ENCODE measurements at places on chromosomes 7 and 10. TPM values are rescaled to one million over a fixed set of nuclear protein-coding genes. Genes with fewer than 3 reads are reported as not detected.
A peak's percentile ranks its signal among the peaks of the same experiment; 100 is the strongest.

DNA sequence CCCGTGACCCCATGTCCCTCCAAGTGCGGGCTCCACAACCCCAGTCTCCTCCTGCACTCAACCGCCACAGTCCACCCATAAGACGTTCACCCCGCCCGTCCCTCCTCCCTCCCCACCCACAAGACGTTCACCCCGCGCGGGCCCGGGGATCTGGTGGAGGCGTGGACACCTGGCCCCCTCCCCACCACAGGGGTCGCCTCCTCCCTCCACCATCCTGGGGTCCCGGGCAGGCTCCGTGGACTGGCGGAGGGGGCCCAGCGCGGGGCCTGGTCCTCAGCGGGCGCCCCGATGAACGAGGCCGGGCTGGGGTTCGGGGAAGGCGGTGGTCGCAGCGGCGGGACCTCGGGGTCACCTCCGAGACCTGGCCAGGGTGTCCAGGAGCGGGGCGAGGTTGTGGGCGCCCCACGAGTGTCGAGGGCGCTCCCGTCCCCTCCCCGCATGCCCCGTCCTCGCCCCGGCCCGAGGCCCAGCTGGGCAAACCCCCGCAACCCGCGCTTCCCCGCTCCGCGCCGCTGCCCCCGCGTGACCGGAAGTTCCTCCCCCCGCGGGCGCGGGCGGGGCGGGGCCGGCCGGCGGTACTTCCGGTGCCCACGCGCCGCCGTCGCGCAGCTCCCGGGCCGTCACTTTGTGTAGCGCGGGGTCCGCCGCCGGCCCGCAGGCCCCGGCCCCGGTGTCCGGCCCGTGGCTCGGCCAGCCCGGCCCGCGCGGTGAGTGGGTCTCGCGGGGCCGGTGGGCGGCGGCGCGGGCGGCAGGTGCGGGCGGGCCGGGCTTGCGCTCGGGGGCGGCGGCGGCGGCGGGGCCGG lies at the start of gene ZNF316:
TSS of gene ZNF316 (plus strand) at position 578 of the 803 bp plus-strand sequence. CDS start 5,092 bp downstream, outside the sequence.
- H3K36me3 ChIP-seq = peaks cover 5% of the 10 kb centered on the region
- H3K27ac ChIP-seq = peak within 1 kb of the TSS; percentile 67
- DNase-seq = no peak
- peak within 1 kb of the TSS; percentile 99 for H3K4me3 ChIP-seq
- peaks cover 12% of the 10 kb centered on the region for H3K4me1 ChIP-seq

DNA sequence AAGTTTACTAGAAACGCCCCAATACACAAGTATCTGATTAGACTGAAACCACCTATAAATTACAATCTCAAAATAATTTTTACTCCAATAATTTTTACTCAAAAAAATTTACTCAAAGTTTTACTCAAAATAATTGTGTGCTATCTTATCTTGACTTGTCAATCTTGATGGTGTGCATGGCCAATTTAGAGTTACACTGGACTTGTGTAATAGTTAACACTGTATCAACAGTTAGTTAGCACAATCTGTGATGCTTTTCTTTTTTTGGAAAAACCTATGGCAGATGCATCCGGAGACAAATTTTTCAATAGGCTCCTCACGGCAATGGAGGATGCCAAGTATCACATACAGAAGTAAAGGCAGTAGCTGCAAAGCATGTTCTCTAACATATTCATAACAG lies 24.9 kb downstream of the LMOD2 start:
- no peak overlapping the region for H3K4me3 ChIP-seq
- no peaks in the 10 kb centered on the region for H3K27me3 ChIP-seq
- peaks cover 4% of the 10 kb centered on the region for H3K4me1 ChIP-seq

- no peak overlapping the region for H3K27ac ChIP-seq
- H3K27me3 ChIP-seq = no peaks in the 10 kb centered on the region
- DNase-seq = no peak
- peaks cover 10% of the 10 kb centered on the region for H3K4me1 ChIP-seq
- H3K36me3 ChIP-seq = no peaks in the 10 kb centered on the region
Measured at GRCh38 chr10:68647672-68648341, 73.2 kb upstream of the CCAR1 start.

- H3K4me1 ChIP-seq = no peaks in the 10 kb centered on the region
- DNase-seq = no peak
- H3K27ac ChIP-seq = no peak overlapping the region
- H3K36me3 ChIP-seq = no peaks in the 10 kb centered on the region
- H3K4me3 ChIP-seq = no peak overlapping the region
- H3K27me3 ChIP-seq = no peaks in the 10 kb centered on the region
Measured at GRCh38 chr10:122348935-122349361, 25.6 kb upstream of the PLEKHA1 start.

DNA sequence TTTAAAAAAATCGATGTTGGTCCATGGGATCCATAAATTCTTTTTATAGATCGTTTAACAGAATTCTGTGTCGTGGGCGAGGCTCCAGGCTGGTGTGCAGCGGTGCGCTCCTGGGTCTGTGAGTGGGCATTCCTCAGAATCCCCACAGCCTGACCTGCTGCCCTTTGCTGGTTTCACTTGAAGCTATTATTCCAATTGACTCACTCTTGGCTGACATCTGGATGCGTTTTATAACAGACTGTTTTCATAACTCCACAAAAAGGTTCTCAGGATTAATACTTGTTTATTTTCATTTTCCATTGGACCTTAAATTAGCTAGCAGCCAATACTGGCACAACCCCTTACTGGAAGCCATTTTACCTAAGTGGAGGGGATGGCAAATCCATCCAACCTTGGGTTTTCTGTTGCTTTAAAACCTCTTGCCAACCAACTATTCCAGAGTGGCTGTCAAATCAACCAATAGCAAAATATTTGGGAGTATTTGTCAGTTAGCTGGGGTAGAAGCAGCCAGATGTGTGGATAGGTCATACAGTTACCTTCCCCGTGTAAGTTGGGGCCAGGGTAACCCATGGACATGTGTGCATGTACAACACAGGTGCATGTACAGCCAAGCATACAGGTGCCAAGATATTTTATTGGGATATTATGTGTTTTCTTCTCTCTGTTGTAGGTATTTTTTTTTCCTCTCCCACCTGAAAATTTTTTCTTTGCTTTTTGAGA lies 160.7 kb upstream of the ZNF32 start:
- no peaks in the 10 kb centered on the region for H3K27me3 ChIP-seq
- DNase-seq = no peak
- H3K27ac ChIP-seq = peak overlapping the region; percentile 83
- H3K4me3 ChIP-seq = peak overlapping the region; percentile 20
- peaks cover 48% of the 10 kb centered on the region for H3K4me1 ChIP-seq

GRCh38 chr7:28889290-28889689 lies 68.8 kb downstream of the TRIL start:
- H3K36me3 ChIP-seq = no peaks in the 10 kb centered on the region
- no peak overlapping the region for H3K4me3 ChIP-seq
- no peak for DNase-seq
- H3K27ac ChIP-seq = no peak overlapping the region
- H3K27me3 ChIP-seq = no peaks in the 10 kb centered on the region

- no peaks in the 10 kb centered on the region for H3K27me3 ChIP-seq
- H3K27ac ChIP-seq = no peak overlapping the region
- no peaks in the 10 kb centered on the region for H3K4me1 ChIP-seq
Measured at GRCh38 chr7:148772297-148773089, 73.8 kb downstream of the CUL1 start.

DNA sequence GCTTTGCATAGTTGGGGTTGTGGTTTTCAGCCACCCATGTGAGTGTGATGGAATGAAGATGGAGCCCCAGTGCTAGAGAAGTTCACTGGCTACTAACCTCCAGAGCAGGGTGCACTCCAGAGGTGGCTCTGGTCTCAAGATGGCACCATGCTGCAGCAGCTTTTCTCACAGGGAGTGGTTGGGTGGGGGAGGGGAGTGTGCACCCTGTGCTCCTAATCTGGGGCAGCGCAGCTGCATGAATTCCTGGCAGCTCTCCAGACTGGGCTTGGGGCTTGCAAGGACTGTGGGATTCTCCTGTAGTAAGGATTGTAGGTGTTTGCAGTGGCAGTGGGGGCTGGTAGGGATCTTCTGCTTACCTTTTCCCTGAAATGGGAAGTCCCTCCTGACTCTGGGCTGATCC lies 23.7 kb downstream of the PHTF2 start:
- H3K4me3 ChIP-seq = no peak overlapping the region
- DNase-seq = no peak
- H3K4me1 ChIP-seq = peaks cover 4% of the 10 kb centered on the region

DNA sequence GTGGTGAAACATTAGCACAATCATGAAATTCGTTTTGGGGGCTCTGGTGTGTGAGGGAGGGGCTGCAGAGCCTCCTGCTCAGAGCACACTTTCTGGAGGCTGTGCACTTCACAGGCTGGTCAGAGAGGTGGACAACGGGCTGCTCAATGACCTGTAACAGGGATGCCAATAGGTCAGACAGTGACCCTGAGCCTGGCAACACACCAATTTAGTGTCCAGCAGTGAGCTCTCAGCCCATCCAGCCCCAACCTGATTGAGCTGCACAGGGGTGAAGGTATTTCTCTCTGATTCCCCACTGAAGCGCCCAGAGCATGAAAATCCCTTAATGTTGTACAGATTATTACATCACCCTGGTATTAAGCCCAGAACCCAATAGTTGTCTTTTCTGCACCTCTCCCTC lies 191.3 kb upstream of the ZNF32 start:
- H3K4me1 ChIP-seq = peaks cover 25% of the 10 kb centered on the region
- H3K4me3 ChIP-seq = no peak overlapping the region
- DNase-seq = no peak
- H3K36me3 ChIP-seq = no peaks in the 10 kb centered on the region

DNA sequence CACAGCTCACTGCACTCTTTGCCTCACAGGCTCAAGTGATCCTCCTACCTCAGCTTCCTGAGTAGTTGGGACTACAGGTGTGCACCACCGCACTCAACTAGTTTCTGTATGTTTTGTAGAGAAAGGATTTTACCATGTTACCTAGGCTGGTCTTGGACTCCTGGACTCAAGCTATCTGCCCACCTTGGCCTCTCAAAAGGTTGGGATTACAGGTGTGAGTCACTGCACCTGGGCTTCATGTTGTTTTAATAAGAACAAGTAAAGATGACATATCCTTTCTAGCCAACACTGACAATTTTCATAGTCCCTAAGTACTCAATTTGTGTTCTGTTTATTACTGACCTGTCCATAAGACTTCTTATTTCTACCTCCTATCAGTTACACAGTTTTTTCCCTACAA lies 16.8 kb downstream of the SEMA3C start:
- H3K27ac ChIP-seq = peak overlapping the region; percentile 48
- no peaks in the 10 kb centered on the region for H3K36me3 ChIP-seq
- H3K4me1 ChIP-seq = peaks cover 5% of the 10 kb centered on the region
- no peak for DNase-seq
- no peaks in the 10 kb centered on the region for H3K27me3 ChIP-seq

GRCh38 chr10:115525141-115525540 lies 432.0 kb downstream of the ATRNL1 start:
- no peak overlapping the region for H3K4me3 ChIP-seq
- H3K27ac ChIP-seq = no peak overlapping the region
- H3K36me3 ChIP-seq = no peaks in the 10 kb centered on the region

GRCh38 chr7:132083126-132083525 lies 493.1 kb downstream of the PLXNA4 start:
- no peak overlapping the region for H3K27ac ChIP-seq
- no peaks in the 10 kb centered on the region for H3K36me3 ChIP-seq
- H3K27me3 ChIP-seq = no peaks in the 10 kb centered on the region
- H3K4me3 ChIP-seq = no peak overlapping the region
- DNase-seq = no peak

DNA sequence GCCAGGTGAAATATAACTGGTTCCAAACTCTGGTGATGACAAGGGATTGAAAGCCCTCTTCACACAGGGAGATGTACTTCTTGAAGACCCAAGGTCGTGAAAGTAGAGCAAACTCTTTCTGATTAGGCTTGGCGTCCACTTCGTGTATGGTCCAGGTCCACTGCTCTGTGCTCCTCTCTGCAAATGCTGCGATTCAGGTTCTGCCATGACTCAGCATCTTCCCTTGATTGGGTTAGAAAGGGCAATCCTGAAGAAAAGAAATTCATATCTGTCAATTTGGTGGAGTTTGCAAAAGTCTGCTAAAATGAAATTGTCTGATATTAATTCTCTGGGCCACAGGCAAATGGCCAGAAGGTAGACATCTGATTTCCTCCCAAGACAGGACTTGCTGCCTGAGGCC lies 431.4 kb downstream of the ACTR3B start:
- no peaks in the 10 kb centered on the region for H3K4me1 ChIP-seq
- H3K36me3 ChIP-seq = no peaks in the 10 kb centered on the region
- no peak overlapping the region for H3K27ac ChIP-seq
- no peak for DNase-seq
- no peaks in the 10 kb centered on the region for H3K27me3 ChIP-seq

- H3K4me1 ChIP-seq = peaks cover 10% of the 10 kb centered on the region
- no peak overlapping the region for H3K27ac ChIP-seq
- H3K4me3 ChIP-seq = no peak overlapping the region
- DNase-seq = no peak
Measured at GRCh38 chr7:155731380-155731779, 80.9 kb downstream of the SHH start.

GRCh38 chr10:130395248-130395936 lies 259.2 kb downstream of the GLRX3 start:
- no peak overlapping the region for H3K27ac ChIP-seq
- no peaks in the 10 kb centered on the region for H3K36me3 ChIP-seq
- H3K27me3 ChIP-seq = no peaks in the 10 kb centered on the region
- H3K4me1 ChIP-seq = no peaks in the 10 kb centered on the region

DNA sequence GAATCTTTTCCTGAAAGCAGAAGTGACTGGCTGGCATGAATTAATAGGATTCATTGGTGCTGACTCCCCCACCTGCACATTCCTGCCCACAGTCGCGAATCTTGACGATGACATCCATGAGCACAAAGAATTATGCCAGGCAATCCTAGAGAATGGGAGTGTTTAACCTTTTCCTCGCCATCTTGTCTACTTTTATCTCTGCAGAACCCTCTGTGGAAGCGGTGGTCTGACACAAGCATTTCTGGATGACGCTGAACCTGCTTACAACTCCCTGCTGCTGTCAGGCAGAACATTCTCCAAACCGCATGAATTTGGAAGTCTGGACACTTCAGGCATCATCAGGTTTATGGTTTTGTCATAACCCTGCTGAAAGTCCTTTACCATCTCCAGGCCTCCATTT lies 36.5 kb downstream of the KLF6 start:
- no peaks in the 10 kb centered on the region for H3K36me3 ChIP-seq
- peak overlapping the region; percentile 72 for H3K27ac ChIP-seq
- no peaks in the 10 kb centered on the region for H3K27me3 ChIP-seq
- no peak overlapping the region for H3K4me3 ChIP-seq
- H3K4me1 ChIP-seq = peaks cover 20% of the 10 kb centered on the region

TRIM8 gene
- total RNA-seq = 154 TPM

HECW1 gene
- 2.3 TPM for total RNA-seq

GPR141 gene
- not detected for total RNA-seq

PPP1R9A gene
- 11.8 TPM for total RNA-seq

ZNF727 gene
- 3.7 TPM for total RNA-seq

VENTX gene
- 9.5 TPM for total RNA-seq

AQP1 gene
- 1,768 TPM for total RNA-seq

PCDH15 gene
- total RNA-seq = 0.49 TPM

FAM25C gene
- total RNA-seq = not detected

TRIM4 gene
- 35.2 TPM for total RNA-seq

CASP2 gene
- 13.4 TPM for total RNA-seq

CCDC136 gene
- 29.3 TPM for total RNA-seq
